NCI-H446 treated with DMSO at 0.1 percent for 48 hours (cell line): ENCODE measurements at places on chromosomes 5 and 9.

- DNase-seq, result no peak
Observed at GRCh38 chr5:140356853-140357725, 2.9 kb upstream of the SLC4A9 start.

DNA sequence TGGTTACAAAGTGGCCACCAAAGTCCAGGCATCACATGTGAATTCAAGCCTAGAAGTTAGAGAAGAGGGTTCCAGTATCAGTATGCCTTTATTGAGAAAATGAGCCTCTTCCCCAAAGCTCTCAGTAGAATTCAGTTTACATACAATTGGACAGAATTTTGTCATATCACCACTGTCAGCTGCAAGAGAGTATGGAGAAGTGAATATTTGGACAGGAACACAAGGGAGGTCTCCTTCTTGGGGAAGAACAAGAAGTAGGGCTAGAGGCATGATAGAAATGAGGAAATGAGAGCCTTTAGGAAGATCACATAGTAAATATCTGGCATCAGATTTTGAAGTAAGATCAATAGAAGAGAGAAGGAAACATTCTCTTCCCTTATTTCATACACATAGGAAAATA, 27.8 kb upstream of the VLDLR start:
- no peak for DNase-seq

GRCh38 chr5:134437340-134437846, 25.7 kb upstream of the CDKN2AIPNL start:
- no peak for DNase-seq

DNA sequence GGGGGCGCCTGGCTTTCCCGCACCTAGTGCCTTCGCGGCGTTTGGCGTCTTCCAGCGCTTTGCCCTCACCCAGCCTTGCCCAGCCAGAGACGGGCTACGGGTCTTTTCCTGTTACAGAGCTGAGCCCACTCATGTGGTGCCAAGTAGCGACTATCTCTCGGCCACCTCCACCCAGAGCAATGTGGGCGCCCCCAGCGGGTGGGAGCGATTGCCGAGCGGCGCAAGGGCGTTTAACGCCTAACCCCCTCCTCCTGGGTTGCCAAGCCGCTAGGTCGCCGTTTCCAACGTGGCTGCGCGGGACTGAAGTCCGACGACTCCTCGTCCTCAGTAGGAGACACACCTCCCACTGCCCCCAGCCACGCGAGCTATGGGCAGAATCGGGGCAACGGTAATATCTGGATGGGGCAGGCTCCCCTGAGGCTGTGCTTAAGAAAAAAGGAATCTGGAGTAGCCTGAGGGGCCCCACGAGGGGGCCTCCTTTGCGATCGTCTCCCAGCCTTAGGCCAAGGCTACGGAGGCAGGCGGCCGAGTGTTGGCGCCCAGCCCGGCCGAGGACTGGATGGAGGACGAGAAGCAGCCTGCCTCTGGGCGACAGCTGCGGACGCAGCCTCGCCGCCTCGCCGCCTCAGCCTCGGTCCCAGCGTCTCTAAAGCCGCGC, 5.8 kb downstream of the TLX3 start:
- DNase-seq, result no peak

GRCh38 chr5:124951661-124952060, 205.2 kb upstream of the ZNF608 start:
- DNase-seq, result no peak

GRCh38 chr9:13502484-13502883, 223.0 kb upstream of the MPDZ start:
- DNase-seq, result no peak

GRCh38 chr9:136300016-136300545, 3.8 kb downstream of the CCDC187 start:
- no peak for DNase-seq

GRCh38 chr5:40655138-40655537, 24.6 kb upstream of the PTGER4 start:
- no peak for DNase-seq

DNA sequence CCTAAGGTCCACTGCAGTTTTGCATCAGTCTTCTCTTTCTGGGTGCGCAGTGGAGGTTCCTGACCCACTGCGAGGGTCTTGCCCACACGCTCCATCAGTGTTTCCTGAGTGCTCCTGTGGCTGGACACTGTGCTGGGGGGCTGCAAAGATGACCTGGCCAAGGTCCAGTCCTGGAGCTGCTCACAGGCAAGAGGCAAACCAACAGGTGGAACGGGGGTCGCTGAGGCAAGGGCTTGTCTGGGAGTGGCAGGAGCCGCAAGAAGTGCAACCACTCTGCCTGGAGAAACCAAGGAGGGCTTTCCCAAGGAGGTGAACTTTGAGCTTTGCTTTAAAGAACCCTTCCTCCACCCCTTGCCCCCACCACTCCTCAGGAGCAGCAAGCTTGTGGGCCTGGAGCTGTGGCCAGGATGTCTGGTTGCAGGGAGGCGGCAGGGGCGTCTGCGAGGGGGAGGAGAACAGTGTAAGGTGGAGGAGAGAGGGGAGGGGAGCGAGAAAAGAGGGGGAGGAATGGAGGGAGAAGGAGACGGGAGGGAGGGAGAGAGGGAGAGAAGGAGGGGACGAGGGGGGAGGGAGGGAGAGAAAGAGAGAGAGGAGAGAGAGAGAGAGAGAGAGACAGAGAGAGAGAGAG, 444 bp upstream of the CPLX2 start:
- no peak for DNase-seq

- DNase-seq, result no peak
Observed at GRCh38 chr9:107571148-107571547, 81.6 kb upstream of the KLF4 start.

- no peak for DNase-seq
Observed at GRCh38 chr9:128276574-128277270, 646 bp downstream of the SWI5 start.

- no peak for DNase-seq
Observed at GRCh38 chr9:95126739-95127138, 190.8 kb downstream of the FANCC start.

- DNase-seq, result no peak
Observed at GRCh38 chr5:126695091-126695490, 81.8 kb upstream of the LMNB1 start.

GRCh38 chr9:107963246-107963645, 473.7 kb upstream of the KLF4 start:
- no peak for DNase-seq

- no peak for DNase-seq
Observed at GRCh38 chr5:38776149-38776896, 69.5 kb upstream of the OSMR start.

GRCh38 chr9:134626571-134627416, 14.8 kb upstream of the COL5A1 start:
- DNase-seq, result no peak

- no peak for DNase-seq
Observed at GRCh38 chr5:126208691-126209090, 214.5 kb upstream of the GRAMD2B start.

- DNase-seq, result no peak
Observed at GRCh38 chr5:56329652-56330051, 96.5 kb upstream of the ANKRD55 start.

GRCh38 chr9:6619909-6620308, 25.6 kb downstream of the GLDC start:
- no peak for DNase-seq

DNA sequence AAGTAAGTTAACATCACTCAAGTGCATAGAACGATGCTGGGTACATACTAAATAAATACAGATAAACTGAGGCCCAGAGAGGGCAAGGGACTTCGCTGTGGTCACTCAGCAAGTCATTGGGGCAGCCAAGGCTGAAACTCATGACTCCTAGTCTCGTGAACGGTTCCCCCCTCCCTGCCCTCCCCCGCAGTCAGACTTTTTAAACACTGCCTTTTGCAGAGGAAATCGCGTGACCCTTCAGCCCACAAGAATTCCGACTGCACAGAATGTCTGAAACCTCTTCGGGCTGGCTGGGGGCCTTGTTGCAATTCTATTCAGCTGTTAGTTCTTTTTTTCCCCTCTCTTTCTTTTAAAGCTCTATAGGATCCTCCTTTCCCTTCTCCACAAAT, 28.1 kb downstream of the NEK6 start:
- DNase-seq, result no peak

DNA sequence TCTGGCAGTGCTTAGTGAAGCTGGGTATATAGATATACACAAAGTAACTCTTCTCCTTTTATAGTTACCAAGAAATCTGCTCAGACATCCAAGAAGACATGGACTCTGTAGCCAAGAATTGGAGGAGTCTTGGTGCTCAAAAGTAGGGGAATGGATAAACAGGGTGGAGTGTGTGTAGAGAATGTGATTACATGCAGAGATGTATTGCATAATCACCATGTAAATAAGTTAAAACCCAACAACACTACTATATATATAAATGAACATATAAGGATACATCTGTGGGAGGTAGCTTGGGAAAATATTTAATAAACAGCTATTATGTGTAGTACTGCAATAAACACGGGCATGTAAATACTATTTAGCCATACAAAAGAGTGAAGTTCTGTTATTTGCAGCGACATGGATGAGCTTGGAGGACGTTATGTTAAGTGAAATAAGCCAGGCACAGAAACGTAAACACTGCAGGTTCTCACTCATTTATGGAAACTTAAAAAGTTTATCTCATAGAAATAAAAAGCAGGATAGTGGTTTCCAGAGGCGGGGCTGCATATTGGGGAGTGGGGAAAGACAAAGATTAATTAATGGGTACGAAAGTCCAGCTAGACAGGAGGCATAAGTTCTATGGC, 207.5 kb downstream of the TENT4A start:
- no peak for DNase-seq

DNA sequence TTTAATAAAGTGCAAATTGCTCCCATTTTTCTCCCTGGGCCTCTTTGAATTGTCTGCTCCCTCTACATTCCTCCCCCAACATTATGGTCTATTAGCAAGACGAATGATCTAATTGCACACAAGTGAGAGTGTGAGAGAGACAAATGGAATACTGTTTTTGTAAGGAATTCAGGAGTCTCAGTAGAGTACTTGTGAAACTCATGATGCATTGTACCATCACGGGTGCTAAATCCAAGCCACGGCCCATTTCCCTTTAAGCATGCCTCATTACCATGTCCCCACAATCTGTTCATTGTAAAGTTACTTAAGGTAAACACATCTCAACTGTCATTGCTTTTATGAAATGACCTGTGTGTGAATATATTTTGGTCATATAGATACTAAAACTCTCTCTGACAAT, 62.8 kb downstream of the CD180 start:
- no peak for DNase-seq

DNA sequence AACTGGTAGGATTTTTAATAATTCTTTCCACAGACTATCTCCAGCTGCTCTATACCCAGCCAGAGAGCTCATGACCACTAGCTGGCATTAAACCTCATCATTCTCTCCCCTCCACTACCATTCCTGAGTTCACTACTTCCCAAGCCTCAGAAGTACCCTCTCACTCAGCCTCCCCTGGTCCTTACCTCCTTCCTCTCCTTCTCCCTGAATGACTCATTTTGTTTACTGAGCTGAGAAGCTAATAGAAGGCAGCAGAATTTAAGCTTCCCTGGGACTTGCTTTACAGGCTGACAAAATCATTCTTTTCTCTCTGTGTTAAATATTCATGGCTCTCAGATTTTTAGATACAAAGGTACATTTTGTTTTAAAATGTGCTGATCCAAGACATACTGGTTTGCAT, 305.4 kb downstream of the TLR4 start:
- no peak for DNase-seq

- DNase-seq, result no peak
Observed at GRCh38 chr9:118148990-118149389, 444.8 kb downstream of the TLR4 start.

GRCh38 chr5:32539981-32540845, 45.1 kb upstream of the SUB1 start:
- DNase-seq, result no peak

DNA sequence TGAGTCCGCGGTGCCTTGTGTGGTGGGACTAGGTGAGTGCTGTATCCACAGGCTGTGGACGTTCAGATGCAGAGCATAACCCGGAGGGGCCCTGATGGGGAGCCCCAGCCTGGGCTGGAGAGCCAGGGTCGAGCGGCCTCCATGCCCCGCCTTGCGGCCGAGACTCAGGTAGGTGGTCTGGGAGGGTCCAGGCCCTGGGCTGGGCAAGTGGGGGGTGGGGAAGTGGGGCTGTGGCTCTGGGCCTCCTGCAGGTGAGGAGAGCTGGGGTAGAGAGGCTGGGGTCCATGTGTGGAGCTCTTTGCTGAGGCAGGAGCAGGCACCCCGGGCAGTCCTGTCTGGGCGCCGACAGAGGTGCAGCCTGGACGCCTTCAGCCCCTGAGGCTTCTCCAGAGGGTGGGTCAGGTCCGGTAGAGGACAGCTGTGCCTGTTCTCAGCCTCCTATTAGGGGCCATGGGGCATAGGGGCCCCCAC, 241.1 kb downstream of the CACNA1B start:
- no peak for DNase-seq

- no peak for DNase-seq
Observed at GRCh38 chr5:179314606-179315355, 30.5 kb downstream of the ADAMTS2 start.

DNA sequence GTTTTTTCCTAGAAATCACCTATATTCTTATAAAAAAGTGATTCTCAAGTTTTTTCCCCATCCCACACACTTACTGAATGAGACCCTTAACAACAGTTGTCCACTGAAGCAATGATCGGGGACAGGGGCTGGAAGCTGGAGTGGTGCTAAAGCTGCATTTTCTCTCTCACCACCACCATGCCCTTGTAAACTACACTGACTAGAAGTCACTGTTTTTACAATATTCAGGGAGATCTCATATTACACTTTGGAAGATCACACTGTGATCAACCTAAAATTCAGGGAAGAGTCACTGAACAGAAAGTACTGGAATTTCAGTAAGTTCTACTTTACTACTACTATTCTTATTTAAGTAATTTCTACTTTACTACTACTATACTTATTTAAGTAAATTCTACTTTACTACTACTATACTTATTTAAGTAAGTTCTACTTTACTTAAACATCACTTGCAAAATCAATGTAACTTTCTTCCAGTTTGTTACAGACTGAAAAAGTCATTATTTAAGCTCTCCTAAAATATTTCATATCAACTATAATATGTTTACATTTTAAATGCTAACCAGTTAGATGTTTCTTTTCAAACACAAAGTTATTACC, 164.3 kb downstream of the AGTPBP1 start:
- DNase-seq, result no peak

- DNase-seq, result no peak
Observed at GRCh38 chr5:61670941-61671340, 338.9 kb downstream of the ZSWIM6 start.

- DNase-seq, result no peak
Observed at GRCh38 chr5:10726913-10727517, 34.0 kb downstream of the DAP start.
